ENCODE measurements at places on chromosomes 4 and X.

- no peak for DNase-seq
Measured at GRCh38 chr4:76623217-76624045, 188.4 kb downstream of the SHROOM3 start.

GRCh38 chrX:15854080-15854655 is 445 bp downstream of the AP1S2 start:
- peak; percentile 38 for DNase-seq

- no peak for DNase-seq
Measured at GRCh38 chr4:70627620-70628019, 924 bp upstream of the ENAM start.

DNA sequence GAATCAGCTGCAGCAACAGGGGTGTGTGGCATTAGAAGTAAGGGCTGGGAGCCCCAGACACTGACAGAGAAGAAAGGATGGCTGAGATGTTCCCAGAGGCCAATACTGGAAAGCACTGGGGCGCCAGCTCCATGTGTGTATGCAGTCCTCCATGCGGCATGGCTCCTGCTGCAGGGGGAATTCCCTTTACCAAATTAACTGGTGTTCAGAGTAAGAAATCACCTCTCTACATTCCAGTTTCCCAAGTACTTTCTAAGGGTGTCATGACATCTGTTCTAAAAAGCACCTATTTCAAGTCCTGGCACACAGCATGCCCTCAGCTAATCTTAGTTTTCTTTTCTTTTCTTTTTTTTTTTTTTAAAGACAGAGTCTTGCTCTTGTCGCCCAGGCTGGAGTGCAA is 98.0 kb downstream of the MAML3 start:
- DNase-seq, result no peak

GRCh38 chr4:58136604-58137003 is 1026.4 kb upstream of the IGFBP7 start:
- DNase-seq, result no peak

DNA sequence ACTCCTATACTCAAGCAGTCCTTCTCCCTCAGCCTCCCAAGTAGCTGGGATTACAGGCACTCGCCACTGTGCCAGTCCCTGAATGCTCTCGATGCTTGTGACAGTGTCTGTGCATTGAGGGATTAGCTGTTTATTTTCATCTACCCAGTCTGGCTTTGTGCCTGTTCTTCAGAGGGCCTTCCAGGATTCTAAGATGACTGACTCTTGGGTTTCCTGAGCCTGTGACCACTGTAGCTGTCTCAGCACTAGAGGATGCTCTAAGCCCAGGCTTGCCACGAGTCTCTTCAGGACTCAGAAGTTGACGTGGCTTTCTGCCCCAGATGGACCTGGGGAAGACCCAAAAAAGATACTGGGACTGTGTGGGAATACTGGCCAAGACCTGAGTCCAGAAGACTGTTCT is 201.4 kb downstream of the ARHGAP10 start:
- DNase-seq, result no peak

GRCh38 chr4:184255361-184255760 is 37.7 kb upstream of the ENPP6 start:
- no peak for DNase-seq

GRCh38 chr4:159534655-159535054 is 431.8 kb downstream of the RAPGEF2 start:
- no peak for DNase-seq

DNA sequence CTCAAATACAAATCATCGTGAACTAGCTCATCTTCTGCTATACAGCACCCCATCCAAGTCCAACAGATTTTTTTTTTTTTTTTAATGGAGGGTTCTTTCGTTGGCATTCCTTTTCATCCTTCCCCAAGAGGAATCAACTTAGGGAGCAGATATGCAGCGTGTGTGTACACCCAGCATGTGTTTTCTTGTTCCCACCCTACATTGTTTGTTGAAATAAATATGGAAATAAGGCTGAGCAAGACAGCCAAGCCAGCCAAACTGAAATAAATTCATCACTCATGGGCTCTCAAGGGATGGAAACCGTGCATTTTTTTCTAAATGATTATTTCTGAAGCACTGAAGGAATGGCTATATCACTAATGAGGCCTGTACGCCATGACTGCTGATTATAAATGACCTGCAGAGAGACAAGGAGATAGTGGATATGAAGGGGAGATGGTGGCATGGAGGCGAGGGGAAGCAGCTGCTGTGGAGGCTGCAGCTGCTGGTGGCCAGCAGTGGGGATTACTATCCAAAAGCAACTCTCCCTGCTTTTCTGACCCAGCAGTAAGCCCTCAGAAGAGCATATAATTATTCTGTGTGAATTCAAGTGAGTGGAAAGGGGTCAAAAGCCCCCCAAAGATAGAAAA is 173.9 kb downstream of the MGST2 start:
- DNase-seq, result no peak

DNA sequence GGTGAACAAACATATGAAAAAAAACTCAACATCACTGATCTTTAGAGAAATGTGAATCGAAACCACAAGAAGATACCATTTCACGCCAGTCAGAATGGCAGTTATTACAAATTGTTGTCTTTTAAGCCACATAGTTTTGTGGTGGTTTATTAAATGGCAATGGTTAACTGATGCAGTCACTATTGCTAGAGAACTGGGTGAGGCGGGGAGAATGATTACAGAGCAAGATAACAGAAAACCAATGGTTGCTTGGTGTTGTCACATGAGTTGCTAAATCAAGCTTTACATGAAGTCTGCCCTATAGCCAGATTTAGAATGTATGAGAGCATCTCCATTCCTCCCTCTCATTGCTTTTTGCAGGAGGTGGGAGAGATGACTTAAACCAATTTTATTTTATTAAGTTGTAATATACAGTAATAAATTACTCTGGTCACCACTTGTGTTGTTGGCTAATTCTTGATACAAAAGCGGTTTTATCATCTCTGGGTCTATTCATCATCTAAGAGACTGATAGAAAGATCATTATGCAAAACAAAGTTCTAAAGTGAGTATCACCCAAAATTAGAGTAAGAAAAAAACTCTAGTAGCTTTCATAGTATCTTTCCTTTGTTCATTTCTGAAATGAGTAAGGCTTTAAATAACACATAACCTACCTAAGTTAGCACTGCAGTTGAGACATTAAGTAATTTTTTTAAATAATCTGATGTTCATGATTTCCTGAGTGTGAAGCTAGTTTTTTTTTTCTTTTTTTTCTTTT is 859.5 kb downstream of the STIM2 start:
- DNase-seq, result no peak

GRCh38 chr4:55033296-55033695 is 92.1 kb downstream of the KDR start:
- no peak for DNase-seq

- no peak for DNase-seq
Measured at GRCh38 chrX:31679861-31680260, 608.0 kb upstream of the FTHL17 start.

DNA sequence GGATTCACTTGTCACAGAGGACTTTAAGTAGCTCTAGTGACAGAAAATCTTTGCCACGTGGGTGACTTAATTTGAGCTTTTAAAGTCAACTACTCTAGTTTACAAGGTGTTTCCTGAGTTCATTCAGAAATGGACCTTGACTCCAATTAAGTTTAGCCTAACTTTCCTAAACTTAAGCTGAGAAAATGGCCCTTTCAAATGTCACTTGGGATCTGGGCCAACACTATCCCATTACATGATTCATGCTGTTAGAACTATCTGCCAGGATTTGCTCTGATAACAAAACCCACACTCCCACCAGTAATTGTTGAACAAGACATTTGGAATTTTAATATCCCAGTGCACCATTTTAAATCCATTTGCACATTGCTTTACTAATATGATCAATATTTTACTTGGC is 40.8 kb downstream of the C4orf46 start:
- DNase-seq, result no peak

- DNase-seq, result no peak
Measured at GRCh38 chr4:1976416-1977352, 32.1 kb downstream of the NELFA start.

DNA sequence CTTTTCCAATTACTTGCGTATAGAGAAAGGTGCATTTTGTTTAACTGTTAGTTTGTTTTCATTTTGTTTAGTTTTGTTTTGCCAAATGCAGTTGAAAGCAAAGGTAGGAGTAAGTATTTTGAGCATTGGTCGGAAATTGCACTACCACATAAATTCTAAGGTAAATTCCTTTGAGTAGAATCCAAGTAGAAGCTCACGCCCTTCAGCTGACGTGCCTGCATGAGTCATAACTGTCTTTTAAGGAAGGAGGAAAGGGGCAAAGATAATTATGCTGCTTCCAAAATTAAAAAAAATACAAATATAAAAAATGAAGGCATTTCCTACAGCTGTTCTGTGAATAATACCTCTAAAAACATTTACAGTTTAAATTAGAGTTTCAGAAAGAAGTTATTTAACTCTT is 110.2 kb upstream of the MYOZ2 start:
- no peak for DNase-seq
